CD4-positive, alpha-beta T cell treated with Interleukin-2 at 100 ng/mL for 4 hours (primary cell): ENCODE measurements at places on chromosomes 1 and 21.

DNA sequence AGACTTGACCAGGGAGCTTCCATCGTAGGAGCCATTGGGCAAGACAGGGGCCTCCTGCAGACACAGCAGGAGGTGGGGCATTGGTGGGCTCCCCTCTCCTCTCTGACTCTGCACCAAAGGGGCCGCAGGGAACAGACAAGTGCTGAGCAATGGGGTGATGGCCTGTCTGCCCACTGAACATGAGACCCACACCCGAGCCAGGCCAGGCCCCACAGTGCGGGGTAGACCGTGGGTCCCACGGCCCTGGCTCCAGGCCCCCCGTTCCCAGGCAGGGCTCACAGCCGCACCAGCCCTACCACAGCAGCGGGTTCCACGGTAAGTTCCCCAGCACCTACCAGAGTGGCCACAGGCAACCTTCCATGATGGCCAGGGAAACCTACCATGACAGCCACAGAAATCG is 45.9 kb downstream of the CHD5 start:
- no peak for DNase-seq

GRCh38 chr1:182330303-182330702 is 61.3 kb downstream of the GLUL start:
- no peak for DNase-seq

GRCh38 chr1:210769473-210769872 is 364.5 kb downstream of the KCNH1 start:
- no peak for DNase-seq

- no peak for DNase-seq
Observed at GRCh38 chr1:107975851-107976250, 10.9 kb upstream of the VAV3 start.

DNA sequence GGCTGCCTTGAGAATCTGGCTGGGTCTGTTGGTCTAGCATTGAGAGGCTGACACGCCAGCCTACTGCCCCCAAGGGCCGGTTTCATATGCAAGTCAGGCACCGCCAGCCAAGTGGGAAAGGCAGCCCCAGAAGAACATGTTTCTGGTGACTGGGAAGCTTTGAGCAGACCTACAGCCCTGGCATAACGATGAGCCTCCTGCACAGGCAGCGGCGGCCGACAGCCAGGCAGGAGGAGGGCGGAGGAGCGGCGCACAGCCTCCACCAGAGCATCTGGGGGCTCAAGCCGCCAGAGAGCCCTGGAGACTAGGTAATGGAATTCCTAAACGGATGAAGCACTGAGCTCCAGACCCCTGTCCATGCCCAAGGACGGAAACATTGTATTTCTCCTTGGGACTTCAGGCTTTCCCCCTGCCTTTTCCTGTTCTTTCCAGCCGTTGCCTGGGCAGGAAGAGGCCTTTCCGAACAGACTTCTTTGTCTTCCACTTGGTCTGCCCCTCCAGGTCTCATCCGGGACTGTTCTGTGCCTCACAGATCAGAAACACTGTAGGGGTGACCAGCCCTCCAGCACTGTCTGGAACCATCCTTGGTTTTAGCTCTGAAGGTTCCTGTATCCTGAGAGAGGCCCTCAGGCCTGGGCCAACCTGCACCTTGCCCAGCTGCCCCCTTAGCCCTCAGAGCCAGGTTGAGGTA is 59.5 kb downstream of the IRF2BP2 start:
- no peak for DNase-seq

GRCh38 chr1:242185731-242186130 is 186.8 kb upstream of the MAP1LC3C start:
- DNase-seq = no peak

DNA sequence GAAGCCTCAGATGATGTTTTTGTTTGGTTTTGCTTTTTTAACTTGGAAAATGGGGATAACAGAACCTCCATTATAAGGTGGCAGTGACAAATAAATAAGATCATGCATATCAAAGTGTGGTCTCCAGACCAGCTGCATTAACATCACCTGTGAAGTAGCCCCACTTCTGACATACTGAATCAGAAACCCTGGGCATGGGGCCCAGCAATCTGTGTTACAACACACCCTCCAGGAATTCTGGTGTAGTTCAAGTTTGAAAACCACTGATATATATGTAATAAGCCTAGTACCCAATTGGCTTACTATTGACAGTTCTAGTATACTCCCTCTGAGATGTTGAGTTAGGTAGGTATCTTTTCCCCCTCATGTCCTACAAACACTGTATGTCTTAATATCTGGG is 24.1 kb upstream of the RNF19B start:
- no peak for DNase-seq

DNA sequence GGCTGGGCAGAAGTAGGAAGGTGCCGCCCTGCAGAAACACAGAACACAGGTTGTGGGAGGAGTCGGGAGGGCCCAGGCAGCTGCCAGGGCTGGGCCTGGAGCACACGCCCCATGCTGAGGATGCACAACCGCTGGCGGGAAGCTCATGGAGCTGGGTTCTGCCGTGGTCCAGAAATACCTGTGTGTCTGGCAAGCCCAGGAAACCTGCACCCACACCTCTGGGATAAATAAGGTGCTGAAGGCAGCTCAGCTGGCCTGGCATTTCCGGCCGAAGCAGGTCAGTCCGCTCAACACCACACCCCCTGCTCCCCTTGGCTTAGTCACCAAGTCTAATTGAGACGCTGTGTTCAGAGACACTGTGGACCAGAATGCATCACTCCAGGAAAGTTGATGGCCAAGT is 32.1 kb downstream of the CTNNBIP1 start:
- no peak for DNase-seq
